ENCODE measurements at places on chromosomes 13 and 19. TPM values are rescaled to one million over a fixed set of nuclear protein-coding genes. Genes with fewer than 3 reads are reported as not detected.

The RPL18 gene
- 4,233 TPM for total RNA-seq

GRCh38 chr19:3720349-3720917 is 12.2 kb downstream of the TJP3 start:
- DNase-seq = no peak

DNA sequence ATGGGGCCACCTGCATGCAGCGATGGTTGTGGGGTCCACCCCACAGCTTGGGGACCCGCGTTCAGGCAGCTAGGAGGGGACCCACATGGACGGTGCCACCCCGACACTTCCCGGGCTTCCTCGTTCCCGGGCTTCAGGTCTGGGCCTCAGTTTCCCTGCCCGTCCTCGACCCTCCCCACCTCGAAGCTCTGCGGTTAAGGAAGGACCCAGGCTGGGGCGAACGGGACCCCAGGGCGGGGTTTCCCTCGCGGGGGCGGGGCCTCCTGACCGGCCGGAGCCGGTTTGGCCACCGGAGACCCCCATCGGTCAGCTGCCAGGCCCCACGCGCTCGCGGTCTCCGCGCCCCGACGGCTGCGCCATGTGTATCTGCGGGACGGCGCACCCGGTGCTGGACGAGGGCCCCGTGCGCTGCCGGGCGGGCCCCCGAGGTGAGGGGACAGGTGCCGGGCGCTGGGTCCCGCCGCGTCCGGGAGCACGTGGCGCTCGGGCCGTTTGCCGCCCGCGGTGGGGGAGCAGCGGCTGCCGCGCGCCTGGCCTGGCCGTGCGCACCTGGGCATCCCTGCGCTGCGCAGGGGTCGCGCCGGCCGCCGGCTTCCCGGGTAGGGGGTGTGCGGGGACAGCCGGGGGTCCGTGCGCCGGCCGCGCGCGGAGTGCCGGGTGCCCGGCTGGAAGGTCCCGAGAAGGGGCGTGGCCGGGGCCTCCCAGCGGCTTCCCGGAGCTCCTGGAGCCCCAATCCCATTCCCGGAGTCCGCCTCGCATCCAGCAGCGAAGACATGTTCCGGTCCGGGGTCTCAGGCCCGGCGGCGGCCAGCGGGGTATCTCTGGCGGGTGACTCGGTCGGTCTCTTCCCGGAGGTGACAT is 4.2 kb downstream of the ARHGAP45 start:
- no peak for DNase-seq

The ZNF177 gene
- 1.2 TPM for total RNA-seq

- peak; percentile 83 for DNase-seq
Observed at GRCh38 chr19:9847087-9847671, 12.1 kb downstream of the PIN1 start.

GRCh38 chr13:68176475-68176874 is 946.3 kb upstream of the PCDH9 start:
- peak; percentile 32 for DNase-seq

DNA sequence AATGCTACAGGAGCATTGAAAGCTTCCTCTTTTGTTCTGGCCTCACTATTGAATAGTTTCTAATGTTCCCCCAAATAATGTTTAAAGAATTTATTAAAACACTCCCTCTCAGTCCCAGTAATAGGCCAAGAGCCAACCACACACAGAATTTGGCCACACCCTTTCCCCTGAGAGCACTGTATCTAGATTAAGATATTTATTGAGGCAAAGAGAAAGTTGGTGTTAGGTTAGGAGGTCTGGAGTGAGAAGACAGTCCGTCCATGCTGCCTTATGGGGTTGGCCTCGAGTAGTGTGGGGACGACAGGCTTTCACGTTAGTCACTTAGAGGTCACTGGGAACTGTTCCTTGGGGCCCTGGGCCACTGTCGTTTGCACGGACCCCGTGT is 122.9 kb upstream of the RNF113B start:
- no peak for DNase-seq

The TPT1 gene
- total RNA-seq = 7,903 TPM

The GAPDHS gene
- total RNA-seq = not detected

DNA sequence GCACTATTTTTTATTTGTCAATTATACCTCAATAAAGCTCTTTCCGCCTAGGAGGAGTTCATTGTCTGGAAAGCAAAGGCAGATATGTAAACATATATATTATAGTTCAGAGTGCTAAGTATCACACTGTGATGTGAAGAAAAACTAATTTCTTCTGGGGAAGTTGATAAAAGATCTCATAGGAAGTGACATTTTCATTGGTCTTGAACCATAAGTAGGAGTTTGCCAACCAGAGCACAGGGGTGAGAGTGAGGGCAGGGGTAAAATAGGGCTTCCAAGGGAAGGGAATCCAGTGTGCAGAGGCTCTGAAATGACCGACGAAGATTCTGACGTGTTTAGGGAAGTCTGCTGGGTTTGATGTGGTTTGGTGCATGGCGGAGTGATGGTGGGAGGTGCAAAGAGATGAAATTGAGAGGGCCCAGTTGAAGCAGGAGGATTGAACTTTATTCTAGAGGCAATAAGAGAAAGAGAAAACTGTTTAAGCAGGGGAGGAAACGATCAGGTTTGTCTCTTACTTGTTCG is 780 bp upstream of the GTF2F2 start:
- peak; percentile 28 for DNase-seq

The PGLYRP1 gene
- total RNA-seq = not detected

- DNase-seq = no peak
Observed at GRCh38 chr13:108146642-108147041, 68.7 kb downstream of the LIG4 start.

- DNase-seq = no peak
Observed at GRCh38 chr13:27273658-27274425, 3.2 kb downstream of the RASL11A start.

The ONECUT3 gene
- under 0.01 TPM for total RNA-seq

GRCh38 chr19:38101723-38102122 is 122.3 kb downstream of the DPF1 start:
- DNase-seq = no peak

The CYP2F1 gene
- not detected for total RNA-seq

The GNG7 gene
- under 0.01 TPM for total RNA-seq

DNA sequence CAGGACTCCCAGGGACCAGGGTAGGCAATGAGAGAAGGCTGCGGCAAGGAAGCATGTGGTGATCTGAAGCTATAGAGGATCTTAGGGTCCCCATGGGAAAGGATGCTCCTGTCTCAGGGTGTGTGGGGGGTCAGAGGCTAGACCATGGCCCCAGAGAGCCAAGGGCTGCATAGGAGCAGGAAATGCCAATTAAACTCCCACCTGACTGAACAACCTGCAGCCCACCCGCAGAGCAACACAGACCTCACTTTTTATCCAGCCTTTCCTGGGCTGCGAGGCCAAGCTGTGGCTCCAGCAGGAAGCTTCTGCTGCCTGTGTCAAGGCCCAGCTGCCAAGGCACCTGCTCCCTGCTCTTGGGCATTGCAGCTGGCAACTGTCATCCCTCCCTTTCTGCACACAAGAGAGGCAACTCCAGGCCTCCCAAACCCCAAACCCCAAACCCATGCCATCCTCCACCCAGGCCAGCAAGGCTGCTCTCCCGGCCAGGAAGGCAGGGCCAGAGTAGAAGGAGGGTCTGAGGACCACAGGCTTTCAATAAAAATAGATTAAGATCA is 290.1 kb downstream of the FOXO1 start:
- no peak for DNase-seq

GRCh38 chr13:76955193-76955592 is 6.9 kb downstream of the ACOD1 start:
- no peak for DNase-seq

- DNase-seq = no peak
Observed at GRCh38 chr19:8004723-8005513, 523 bp downstream of the ELAVL1 start.

The CPAMD8 gene
- 1.9 TPM for total RNA-seq

The SERP2 gene
- total RNA-seq = 0.77 TPM

DNA sequence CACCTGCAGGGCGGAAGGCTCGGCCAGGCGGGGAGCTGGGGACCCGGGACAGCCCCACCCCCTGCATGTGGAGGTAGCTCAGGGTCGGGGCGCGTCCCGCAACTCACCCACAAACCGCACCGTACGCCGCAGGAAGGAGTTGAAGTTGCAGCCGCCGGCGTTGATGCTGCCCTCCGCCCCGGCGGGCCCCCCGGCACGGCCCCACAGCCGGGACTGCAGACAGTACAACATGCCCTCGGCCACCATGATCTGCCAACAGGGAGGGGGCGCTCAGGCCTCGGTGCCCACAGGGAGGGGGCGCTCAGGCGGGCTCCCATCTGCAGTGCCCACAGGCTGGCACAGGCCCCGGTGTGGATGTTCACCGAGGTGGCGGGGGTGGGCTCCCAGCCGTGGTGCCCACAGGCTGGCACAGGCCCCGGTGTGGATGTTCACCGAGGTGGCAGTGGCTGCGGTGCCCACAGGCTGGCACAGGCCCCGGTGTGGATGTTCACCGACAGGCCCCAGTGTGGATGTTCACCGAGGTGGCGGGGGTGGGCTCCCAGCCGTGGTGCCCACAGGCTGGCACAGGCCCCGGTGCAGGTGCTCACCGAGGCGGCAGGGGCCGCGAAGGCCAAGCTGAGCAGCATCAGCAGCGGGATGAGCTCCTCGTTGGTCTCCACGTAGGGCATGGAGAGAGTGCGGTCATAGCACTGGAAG is 6.5 kb downstream of the PLPPR3 start:
- no peak for DNase-seq

The PSG7 gene
- not detected for total RNA-seq

DNA sequence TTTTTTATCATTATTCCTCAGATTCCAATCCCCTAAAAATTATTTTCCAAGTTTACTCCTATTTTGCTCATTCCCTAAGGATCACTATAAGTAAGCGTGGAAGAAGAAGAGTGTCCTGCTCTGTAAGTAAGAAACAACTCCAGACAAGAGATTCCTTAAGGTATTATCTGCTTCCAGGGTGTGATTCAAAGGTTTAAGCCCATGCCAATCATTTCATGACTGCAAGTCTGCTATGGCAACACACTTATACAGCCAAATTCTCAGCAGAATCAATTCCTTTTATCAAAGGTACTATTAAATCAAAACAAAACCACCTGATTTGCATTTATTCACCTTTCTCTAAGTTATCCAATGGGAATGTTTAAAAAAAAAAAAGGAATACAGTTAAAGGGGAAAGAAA is 43.7 kb downstream of the FOXO1 start:
- DNase-seq = no peak

The JAK3 gene
- total RNA-seq = 0.26 TPM

DNA sequence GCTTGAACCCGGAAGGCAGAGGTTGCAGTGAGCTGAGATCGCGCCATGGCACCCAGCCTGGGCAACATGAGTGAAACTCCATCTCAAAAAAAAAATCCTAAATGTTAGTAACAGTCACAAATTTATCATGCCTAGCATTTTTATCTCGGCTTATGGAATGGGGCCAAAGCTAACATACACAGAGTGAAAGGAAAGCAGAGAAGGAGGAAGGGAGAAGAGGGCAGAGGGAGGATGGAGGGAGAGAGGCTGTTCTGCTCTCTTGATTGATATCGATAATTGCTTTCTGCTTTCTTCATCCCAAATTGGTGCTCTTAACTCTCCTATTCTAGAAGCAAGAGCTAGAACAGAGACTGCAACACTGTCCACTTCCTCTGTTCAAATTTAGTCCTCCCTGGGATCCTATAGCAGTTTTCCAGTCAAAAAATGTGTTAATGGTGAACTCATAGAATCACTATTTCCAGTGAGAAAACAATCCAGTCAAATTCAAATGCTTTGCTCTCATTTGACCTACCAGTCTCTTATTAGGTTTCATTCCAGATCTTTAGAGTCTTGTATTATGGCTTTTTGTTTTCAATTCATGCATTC is 15.8 kb upstream of the TUBGCP3 start:
- no peak for DNase-seq

The ZMYM5 gene
- total RNA-seq = 12.4 TPM

DNA sequence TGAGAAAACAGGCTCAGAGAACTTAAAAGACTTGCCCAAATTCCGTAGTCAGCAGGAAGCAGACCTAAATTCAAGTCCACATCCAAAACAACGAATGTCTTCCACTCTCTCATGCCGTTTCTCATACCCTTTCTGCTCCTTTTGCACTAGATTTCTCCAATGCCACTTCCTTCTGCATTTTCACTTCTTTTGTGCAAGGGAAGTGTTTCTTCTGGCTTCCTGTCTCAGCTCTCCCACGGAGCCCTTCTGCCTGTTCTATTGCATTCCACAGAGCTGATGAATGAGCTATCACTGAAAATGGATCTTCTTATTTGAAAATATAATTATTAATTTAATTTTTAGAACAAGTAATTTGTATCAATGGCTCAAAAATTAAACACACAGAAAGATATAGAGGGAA is 56.1 kb upstream of the STK24 start:
- peak; percentile 37 for DNase-seq

The PIBF1 gene
- 16.8 TPM for total RNA-seq

The HSPH1 gene
- 32.4 TPM for total RNA-seq

DNA sequence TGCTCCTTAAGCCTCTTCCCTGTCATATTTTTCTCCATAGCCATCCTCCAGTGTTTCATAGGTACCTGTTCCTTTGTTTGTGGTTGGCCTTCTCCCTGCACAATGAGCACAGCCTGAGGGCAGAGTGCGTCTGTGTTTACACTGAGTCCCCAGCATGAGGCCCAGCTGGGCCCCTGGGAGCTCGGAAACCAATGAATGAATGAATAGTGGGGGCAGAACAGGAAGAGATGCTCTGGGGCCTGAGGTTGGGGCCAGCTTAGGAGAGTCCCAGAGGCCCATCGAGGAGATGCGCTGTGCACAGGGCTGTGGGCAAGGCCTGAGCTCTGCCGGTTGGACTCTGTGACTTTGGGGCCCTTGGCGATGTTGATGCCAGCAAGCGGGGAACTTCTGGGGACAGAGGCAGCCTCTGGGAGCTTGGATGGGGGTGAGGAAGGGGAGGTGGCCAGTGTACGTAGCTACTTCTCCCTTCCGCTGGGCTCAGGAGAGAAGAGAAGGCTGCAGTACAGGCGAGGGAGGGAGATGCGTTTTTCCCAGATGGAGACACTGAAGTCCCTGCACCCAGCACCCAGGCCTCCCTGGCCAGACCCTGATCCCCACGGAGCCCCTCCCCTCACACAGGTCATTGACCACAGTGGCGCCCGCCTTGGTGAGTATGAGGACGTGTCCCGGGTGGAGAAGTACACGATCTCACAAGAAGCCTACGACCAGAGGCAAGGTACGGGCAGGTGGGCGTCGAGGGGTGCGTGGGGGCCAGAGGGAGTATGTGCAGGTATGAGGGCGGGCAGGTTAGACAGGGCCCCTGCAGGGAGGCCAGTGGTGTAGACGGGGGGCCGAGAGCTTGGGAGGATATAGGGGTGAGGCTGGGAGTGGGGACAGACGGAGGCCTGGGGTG is 5.1 kb downstream of the TBCB start:
- no peak for DNase-seq

DNA sequence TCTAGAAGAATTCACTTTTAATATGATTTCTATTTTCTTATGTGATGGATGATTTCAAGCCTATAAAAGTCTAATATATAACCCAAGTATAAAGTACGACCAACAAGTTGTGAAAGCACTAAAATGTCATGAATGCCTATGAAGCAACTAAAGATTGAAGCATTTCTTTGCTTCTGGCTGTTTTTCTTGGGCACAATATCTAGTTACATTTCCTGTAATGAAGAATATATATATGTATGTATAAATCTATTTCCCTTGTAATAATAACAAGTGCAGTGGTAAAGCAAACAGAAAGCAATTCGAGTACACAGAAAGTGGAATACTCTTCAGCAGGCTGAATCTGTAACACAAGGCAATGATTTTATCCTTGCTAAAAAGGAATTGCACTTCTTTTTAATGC is 5.4 kb downstream of the PCDH20 start:
- no peak for DNase-seq

GRCh38 chr13:59710996-59711701 is 452.6 kb downstream of the DIAPH3 start:
- no peak for DNase-seq

- DNase-seq = no peak
Observed at GRCh38 chr13:40777809-40778175, 6.8 kb upstream of the MRPS31 start.

GRCh38 chr19:16327169-16327475 is 2.5 kb downstream of the KLF2 start:
- DNase-seq = no peak

All from bronchial epithelial cell (primary cell).